ENCODE measurements at places on chromosomes 6 and 20.

DNA sequence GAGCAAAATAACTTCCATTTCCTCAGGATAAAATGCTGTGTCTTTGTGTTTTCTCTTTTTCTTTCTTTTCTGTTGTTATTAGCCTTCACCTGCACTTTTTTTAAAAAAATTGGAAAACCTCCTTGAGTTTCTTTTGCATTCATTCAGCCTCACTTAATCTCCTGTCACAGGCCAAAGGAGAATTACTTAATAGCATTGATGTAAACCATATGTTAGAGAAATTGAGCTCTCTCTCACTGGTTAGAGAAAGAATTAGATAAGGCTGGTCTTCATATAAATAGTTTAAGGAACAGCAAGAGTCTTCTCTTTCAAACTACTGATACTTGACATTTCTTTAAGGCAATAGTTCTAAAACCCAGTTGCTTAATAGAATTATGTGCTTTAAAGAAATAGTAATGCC is 564.2 kb downstream of the TFAP2B start:
- H3K4me3 ChIP-seq: no peak overlapping the region
- no peaks in the 10 kb centered on the region for H3K36me3 ChIP-seq
- no peaks in the 10 kb centered on the region for H3K27me3 ChIP-seq
- H3K4me1 ChIP-seq: no peaks in the 10 kb centered on the region
- no peak for DNase-seq

- no peak overlapping the region for H3K4me3 ChIP-seq
- H3K27me3 ChIP-seq: no peaks in the 10 kb centered on the region
- DNase-seq: no peak
- H3K27ac ChIP-seq: no peak overlapping the region
Measured at GRCh38 chr6:146931214-146931613, 273.0 kb upstream of the STXBP5 start.

DNA sequence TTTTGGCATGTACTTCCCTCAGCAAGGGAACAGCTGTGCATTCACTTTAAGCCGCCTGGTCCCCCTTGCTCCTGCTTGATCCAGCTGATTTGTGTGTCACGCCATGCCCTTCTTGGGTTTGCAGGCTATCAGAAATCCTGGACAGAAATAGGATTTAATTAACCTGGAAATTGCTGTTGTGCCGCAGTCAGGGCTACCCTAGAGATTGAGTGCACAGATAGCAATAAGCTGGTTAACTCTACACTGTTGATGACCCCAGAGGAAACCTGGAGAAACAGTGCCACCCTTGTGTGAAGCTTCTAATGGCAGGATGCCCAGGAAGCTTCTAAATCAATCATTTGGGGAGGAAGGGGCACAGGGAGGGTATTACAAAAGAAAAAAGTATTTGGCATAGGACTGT is 199.0 kb downstream of the JARID2 start:
- H3K27ac ChIP-seq: no peak overlapping the region
- H3K4me3 ChIP-seq: peak overlapping the region; percentile 27
- DNase-seq: no peak
- H3K36me3 ChIP-seq: no peaks in the 10 kb centered on the region
- peaks cover 5% of the 10 kb centered on the region for H3K27me3 ChIP-seq

DNA sequence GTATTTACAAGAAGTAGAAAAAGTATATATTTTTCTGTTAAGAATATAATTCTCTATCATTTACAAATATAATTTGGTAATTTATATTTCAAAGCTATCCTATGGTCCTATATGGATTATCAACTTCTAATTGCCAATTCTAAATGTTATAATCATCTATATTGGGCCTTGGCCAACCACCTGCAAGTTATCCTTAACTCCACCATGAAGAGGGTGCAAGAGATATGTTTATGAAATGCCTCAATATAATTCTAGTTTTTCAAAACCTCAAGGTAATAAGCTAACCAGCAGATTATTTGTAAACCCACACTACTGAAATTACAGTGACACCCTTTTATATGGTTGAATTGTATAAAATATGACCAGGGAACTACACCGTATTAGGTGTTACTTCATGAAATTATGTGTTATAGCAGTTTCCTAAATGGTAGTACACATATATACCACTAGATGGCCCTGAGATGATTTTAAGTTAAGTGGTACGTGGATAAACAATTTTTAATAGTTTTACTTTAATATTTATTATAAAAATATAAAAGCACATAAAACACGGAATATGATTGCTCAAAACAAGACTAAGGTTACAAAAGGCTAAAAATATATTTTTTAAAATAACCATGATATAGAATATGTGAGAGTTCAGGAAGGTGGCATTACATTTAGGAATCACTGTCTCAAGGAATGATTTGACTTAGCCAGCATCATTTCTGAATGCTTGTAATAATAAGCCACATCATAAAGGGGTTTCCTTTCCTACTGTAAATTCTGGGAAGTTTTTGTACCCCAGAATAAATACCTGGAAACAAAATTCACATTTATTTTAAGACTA is 9.8 kb upstream of the PNISR start:
- no peaks in the 10 kb centered on the region for H3K4me1 ChIP-seq
- H3K27me3 ChIP-seq: no peaks in the 10 kb centered on the region
- no peak overlapping the region for H3K4me3 ChIP-seq
- H3K27ac ChIP-seq: no peak overlapping the region
- no peak for DNase-seq

GRCh38 chr20:23103284-23104018 is 17.3 kb upstream of the CD93 start:
- no peak overlapping the region for H3K4me3 ChIP-seq
- no peak for DNase-seq
- peaks cover 5% of the 10 kb centered on the region for H3K36me3 ChIP-seq

GRCh38 chr6:158624684-158625682 is 19.6 kb downstream of the DYNLT1 start:
- no peak for DNase-seq
- H3K27me3 ChIP-seq: peaks cover 17% of the 10 kb centered on the region
- peak overlapping the region; percentile 7 for H3K4me3 ChIP-seq
- peak overlapping the region; percentile 84 for H3K27ac ChIP-seq
- peaks cover 3% of the 10 kb centered on the region for H3K36me3 ChIP-seq

DNA sequence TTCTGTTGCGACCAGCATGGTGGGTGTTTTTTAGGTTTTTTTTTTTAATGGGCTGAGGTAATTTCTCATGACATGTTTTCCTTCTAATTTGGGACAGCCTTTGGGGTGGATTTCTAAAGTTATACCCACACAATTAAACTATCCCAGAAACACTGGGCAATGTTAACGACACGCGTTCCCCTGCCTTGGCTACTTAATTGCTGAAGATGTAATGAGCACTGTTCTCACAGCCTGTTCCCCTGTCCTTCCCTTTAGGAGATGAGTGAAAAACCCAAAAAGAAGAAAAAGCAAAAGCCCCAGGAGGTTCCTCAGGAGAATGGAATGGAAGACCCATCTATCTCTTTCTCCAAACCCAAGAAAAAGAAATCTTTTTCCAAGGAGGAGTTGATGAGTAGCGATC is 5.2 kb downstream of the NOP56 start:
- peaks cover 4% of the 10 kb centered on the region for H3K36me3 ChIP-seq
- H3K4me3 ChIP-seq: no peak overlapping the region
- H3K27ac ChIP-seq: no peak overlapping the region
- peaks cover 10% of the 10 kb centered on the region for H3K27me3 ChIP-seq
- peaks cover 5% of the 10 kb centered on the region for H3K4me1 ChIP-seq
- DNase-seq: no peak

- H3K27ac ChIP-seq: no peak overlapping the region
- peaks cover 2% of the 10 kb centered on the region for H3K4me1 ChIP-seq
- H3K36me3 ChIP-seq: no peaks in the 10 kb centered on the region
- DNase-seq: no peak
- no peak overlapping the region for H3K4me3 ChIP-seq
Measured at GRCh38 chr6:11833626-11834592, 55.3 kb upstream of the ADTRP start.

DNA sequence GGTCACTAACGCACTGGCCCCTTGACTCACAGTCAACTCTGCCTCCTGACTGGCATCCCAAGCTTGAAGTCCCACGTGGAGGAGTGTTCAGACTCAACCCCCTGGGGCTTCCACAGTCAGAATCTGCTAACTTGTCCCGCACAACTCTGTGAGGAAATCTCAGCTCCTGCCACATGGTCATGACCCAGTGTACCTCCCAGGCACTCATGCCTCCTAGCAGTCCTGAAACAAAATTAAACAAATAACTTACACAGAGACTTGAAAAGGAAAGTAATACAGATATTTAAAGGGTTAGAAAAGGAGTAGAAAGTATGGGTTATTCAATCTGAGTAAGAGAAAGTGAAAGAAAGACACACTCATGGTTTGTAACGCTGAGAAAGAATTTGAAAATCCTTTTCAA is 134.9 kb downstream of the GMDS start:
- peaks cover 9% of the 10 kb centered on the region for H3K36me3 ChIP-seq
- peak overlapping the region; percentile 9 for H3K27ac ChIP-seq
- DNase-seq: no peak
- peaks cover 18% of the 10 kb centered on the region for H3K4me1 ChIP-seq

GRCh38 chr6:143976806-143977349 is 31.2 kb downstream of the PLAGL1 start:
- no peaks in the 10 kb centered on the region for H3K36me3 ChIP-seq
- DNase-seq: no peak
- no peak overlapping the region for H3K27ac ChIP-seq
- H3K27me3 ChIP-seq: no peaks in the 10 kb centered on the region
- peaks cover 11% of the 10 kb centered on the region for H3K4me1 ChIP-seq

- DNase-seq: no peak
- no peaks in the 10 kb centered on the region for H3K36me3 ChIP-seq
Measured at GRCh38 chr6:37524025-37524969, 24.6 kb upstream of the CCDC167 start.

- H3K4me3 ChIP-seq: no peak overlapping the region
- H3K4me1 ChIP-seq: no peaks in the 10 kb centered on the region
- H3K36me3 ChIP-seq: no peaks in the 10 kb centered on the region
- no peak for DNase-seq
- no peak overlapping the region for H3K27ac ChIP-seq
Measured at GRCh38 chr6:150632785-150633485, 33.2 kb downstream of the PLEKHG1 start.

DNA sequence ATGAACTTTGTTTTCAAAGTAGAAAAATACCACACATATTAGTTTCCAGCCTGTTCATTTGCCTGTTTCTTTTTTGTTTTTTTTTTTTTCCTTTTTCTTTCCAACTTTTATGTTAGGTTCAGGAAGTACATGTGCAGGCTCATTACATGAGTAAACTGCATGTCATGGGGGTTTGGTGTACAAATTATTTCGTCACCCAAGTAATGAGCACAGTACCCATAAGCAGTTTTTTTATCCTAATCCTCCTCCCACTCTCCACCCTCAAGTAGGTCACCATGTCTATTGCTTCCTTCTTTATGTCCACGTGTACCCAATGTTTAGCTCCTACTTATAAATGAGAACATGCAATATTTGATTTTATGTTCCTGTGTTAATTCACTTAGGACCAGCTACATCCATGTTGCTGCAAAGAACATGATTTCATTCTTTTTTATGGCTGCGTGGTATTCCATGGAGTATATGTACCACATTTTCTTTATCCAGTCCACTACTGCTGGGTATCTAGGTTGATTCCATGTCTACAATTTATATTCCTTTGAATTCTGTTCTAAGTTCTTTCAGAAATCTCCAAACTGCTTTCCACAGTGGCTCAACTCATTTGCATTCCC is 31.8 kb downstream of the SNX14 start:
- H3K27ac ChIP-seq: no peak overlapping the region
- no peaks in the 10 kb centered on the region for H3K27me3 ChIP-seq
- no peak for DNase-seq
- no peak overlapping the region for H3K4me3 ChIP-seq

GRCh38 chr6:109013656-109014305 is 80.9 kb downstream of the SESN1 start:
- no peak for DNase-seq
- no peak overlapping the region for H3K27ac ChIP-seq
- H3K4me1 ChIP-seq: peaks cover 7% of the 10 kb centered on the region
- no peak overlapping the region for H3K4me3 ChIP-seq
- no peaks in the 10 kb centered on the region for H3K36me3 ChIP-seq

- no peaks in the 10 kb centered on the region for H3K36me3 ChIP-seq
- H3K4me1 ChIP-seq: peaks cover 7% of the 10 kb centered on the region
- H3K27ac ChIP-seq: no peak overlapping the region
- no peak for DNase-seq
Measured at GRCh38 chr6:24777227-24777626, 2.5 kb downstream of the GMNN start.

- no peaks in the 10 kb centered on the region for H3K36me3 ChIP-seq
- H3K27me3 ChIP-seq: no peaks in the 10 kb centered on the region
Measured at GRCh38 chr6:109874086-109874485, 104.0 kb upstream of the GPR6 start.

DNA sequence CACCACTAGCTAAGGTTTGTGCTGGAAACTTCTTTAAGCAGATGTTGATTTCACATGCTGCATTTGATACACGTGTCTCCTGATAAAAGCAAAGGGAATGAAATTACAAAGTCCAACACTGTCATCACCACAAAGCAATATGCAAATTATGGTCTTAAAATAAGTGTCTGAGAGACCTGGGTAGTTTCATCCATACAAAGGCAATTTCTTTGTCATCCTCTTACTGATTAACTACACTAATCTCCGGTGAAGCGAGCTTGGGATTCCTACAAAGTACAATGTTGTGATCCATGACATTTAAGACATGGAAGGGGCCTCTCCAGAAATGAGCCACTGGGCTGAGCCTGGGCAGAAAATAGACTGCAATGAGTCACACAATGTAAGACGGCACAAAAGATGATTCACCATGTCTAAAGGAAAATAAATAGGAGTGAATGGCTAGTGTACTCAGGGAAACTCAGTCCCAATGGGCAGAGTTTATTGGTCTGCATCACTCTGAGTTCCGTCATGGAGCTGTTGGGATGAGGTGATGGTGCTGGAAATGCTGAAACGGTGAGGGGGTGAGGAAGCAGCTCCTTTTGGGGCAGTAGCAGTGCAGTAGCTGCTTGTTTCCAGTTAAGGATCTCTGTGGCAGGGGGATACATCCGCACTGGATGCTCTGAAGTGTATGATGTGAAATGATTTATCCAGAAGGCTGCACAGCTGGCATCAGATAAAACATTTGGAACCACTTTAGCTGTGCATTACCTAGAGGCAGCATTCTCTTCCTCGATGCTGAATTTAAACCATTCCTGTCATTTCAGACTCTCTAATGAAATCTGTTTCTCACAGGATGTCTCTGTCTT is 103.3 kb downstream of the IBTK start:
- DNase-seq: no peak
- no peaks in the 10 kb centered on the region for H3K27me3 ChIP-seq
- no peaks in the 10 kb centered on the region for H3K36me3 ChIP-seq

DNA sequence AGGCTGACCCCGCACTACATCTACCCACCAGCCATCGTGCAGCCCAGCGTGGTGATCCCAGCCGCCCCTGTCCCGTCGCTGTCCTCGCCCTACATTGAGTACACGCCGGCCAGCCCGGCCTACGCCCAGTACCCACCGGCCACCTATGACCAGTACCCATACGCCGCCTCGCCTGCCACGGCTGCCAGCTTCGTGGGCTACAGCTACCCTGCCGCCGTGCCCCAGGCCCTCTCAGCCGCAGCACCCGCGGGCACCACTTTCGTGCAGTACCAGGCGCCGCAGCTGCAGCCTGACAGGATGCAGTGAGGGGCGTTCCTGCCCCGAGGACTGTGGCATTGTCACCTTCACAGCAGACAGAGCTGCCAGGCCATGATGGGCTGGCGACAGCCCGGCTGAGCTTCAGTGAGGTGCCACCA is 16.4 kb downstream of the RBM38 start:
- peaks cover 2% of the 10 kb centered on the region for H3K27me3 ChIP-seq
- no peak for DNase-seq
- H3K4me1 ChIP-seq: peaks cover 5% of the 10 kb centered on the region

Data from glutamatergic neuron (in vitro differentiated cells).